LHCN-M2 (cell line): ENCODE measurements at places on chromosomes 4 and X. TPM values are rescaled to one million over a fixed set of nuclear protein-coding genes. Genes with fewer than 3 reads are reported as not detected.

DNA sequence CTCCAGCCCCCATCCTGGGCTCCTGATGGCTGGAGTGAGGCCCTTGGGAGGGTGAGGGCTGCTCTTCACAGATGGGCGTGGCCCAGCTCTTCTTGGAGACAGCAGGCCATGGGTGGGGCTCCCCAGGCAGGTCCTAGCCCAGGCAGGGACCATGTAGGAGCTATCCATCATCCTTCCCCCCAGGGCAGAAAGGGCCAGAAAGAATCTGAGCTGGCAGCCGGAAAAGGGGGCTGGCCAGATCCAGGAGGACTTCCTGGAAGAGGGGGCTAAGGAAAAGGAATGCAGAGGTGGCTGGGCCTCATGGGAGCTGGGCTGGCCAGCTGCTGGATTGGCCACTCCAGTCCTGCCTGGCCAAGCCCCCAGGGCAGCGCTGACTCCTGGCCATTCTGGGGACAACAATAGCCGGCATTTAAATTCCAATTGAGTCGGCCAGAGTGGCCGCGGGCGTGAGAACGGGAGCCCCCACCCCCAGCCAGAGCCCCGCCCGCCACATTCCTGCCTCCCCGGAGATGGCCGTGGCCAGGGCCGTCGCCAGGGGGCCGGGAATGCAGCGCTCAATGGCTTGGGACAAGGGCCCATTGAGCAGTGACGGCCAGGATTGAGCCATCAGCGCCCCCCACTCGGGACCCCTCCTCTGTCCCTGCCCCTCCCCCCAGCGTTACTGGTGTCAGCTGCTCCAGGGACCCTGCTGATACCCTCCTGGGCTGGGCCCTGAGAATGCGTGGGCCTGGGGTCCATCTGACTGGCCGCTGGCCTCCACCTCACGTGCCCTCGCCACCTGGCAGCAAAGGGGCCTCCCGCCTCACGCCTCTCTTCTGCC, 15.1 kb upstream of the FGFR3 start:
- peak; percentile 4 for DNase-seq

DNA sequence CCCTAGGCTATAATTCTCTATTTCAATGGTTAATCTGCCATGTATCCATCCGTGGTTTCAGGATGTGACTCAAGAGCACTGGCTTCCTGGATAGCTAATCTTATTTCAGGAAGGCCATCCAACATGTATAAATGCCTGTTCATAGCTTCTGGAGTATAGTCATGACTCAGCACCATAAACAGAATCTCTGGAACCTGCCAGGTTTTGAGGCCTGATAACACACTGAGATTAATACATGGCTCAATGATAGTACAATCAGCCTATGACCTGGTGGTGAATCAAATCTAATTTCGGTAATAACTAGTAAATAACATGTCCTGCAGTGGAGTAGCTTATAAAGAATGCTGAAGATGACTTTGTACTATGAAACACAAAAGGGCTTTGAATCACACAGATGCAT, 5.7 kb upstream of the IL13RA2 start:
- DNase-seq, result no peak

Gene PLS3
- total RNA-seq, result 108 and 124 TPM in 2 replicates

Gene MTMR8
- not detected in 2 replicates for total RNA-seq

- peak; percentile 100 for DNase-seq
These were observed 294.1 kb downstream of the STIM2 start for GRCh38 chr4:27154706-27155105.

DNA sequence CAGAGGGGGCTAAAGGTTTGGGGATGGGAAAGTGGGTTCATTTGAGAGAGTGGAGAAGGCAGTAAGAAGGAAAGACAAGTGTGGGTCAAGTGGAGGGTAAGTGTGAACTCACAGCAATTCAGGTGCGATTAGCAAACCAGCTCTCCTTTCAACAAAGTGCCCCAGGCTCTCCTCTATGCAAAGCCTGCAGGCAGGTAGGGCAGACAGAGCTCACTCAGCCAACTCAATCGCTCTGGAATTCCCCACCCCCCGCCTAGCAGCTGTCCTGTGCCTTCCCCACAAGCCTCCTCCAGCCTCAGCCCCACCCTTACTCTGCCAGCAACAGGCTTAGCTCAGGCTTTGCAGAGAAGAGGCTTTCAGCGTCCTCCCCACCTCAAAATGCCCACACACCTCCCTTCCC, 14.8 kb upstream of the MAMLD1 start:
- DNase-seq, result peak; percentile 52

DNA sequence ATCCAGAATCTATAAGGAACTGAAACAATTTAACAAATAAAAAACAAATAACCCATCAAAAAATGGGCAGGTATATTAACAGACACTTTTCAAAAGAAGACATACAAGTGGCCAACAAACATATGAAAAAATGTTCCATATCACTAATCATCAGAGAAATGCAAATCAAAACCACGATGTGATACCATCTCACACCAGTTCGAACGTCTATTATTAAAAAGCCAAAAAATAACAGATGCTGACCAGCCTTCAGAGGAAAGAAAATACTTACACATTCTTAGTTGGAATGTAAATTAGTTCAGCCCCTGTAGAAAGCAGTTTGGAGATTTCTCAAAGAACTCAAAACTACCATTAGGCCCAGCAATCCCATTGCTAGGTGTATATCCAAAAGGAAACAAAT, 687.9 kb upstream of the AADAT start:
- DNase-seq, result no peak

Gene TMPRSS11A
- not detected in 2 replicates for total RNA-seq

GRCh38 chrX:134171661-134172587, 65.1 kb upstream of the CCDC160 start:
- DNase-seq, result no peak

- DNase-seq, result no peak
These were observed 46.2 kb downstream of the PDS5A start for GRCh38 chr4:39931441-39931901.

DNA sequence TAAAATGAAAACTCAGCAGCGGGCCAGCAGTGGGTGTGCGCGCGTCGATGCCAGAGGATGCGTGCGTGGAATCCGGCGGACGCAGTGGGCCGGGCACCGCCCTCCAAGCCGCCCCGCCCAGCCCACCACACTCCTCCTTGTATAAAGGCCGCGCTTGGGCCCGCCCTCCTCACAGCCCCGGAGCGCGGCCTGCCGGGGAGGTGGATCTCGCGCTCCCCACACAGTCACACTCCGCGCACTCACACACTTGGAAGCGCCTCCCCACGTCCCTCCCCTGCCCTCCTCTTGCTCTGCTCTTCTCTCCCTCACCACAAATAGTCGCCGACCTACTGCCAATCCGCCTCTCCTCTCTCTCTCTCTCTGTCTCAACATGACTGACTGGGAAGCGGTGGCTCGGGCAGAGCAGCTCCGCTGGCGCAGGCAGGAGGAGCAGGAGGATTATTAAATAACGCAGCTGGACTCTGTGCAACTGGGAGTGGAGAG, at the start of gene CCSER1:
Gene CCSER1, plus strand, starts transcription at position 172 of the 483 bp plus-strand sequence.
- no peak for DNase-seq
